Choroid plexus epithelial cell (primary cell): ENCODE measurements at places on chromosomes 2 and 18.

GRCh38 chr2:98242003-98242402, 104.3 kb upstream of the CNGA3 start:
- no peak for DNase-seq

DNA sequence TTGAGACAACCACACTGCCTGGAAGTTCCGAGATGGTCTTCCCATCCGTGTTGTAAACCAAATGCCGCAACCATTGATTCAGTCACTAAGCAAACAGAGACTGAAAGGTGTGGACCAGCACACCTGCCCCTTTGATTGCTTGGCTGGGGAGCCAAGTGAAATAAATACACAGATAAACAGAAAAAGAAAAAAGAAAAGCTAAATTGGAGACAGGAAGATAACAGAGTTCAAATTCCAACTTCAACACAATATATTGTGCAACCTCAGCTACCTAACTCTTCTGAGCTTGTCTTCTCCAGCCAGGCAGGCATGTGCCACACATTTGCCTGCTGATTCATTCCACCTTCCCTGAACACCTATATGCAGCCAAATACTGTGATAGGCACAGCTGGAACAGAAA, 110.9 kb downstream of the PID1 start:
- DNase-seq, result no peak

GRCh38 chr2:184562532-184562931, 35.8 kb upstream of the ZNF804A start:
- peak; percentile 39 for DNase-seq

DNA sequence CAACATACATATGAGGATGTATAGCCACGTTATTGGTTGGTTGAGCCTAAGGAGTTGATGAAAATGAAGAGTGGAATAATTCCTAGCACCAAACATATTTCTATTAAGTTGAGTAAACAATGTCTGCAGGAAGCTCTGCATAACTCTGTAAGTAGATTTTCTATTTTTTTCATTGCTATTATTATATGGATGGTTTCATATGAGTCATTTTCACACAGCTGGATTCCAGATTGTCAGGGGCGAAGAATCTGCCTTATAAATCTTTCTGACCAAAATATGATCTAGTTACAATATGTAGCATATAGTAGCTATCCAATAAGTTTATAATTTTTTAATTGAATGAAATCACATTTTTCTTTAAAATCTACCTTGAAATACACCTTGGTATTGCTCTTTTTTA, 468.0 kb upstream of the PKDCC start:
- DNase-seq, result peak; percentile 50

- DNase-seq, result peak; percentile 57
These were observed 11.5 kb downstream of the SPRED2 start for GRCh38 chr2:65420712-65421431.
